ENCODE measurements at places on chromosomes 4 and X.

DNA sequence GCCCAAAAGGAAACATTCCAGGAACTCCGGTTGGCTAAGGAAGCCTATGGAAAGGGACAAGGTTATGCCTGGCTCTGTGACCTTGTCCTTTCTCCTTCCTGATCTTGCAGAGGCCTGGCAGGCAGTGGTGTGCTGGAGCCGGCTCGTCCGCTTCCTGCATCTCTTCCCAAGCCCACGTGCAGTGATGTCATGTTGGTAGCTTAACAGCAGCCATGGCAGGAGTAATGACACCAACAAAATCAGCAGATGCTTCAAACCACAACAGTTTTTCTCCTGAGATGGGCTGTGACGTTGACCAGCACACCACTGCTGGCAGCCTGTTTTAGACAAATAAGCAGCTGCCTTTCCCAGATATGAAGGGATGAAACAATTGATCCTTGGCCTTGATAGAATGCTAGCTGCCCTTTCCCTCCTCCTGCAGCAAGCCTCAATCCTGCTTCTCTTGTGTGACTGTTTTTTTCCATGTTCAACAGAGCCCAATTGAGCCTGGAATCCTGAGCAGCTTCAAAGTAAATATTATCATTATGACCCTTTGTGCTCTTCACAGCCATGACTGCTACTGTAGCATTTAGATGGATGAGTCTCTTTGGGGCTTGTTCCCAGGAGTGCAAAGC is 23.4 kb downstream of the SEPTIN6 start:
- no peak for DNase-seq

GRCh38 chr4:166499820-166500219 is 626.8 kb downstream of the TLL1 start:
- DNase-seq, result no peak

- no peak for DNase-seq
Measured at GRCh38 chr4:8538076-8538702, 42.0 kb upstream of the GPR78 start.

DNA sequence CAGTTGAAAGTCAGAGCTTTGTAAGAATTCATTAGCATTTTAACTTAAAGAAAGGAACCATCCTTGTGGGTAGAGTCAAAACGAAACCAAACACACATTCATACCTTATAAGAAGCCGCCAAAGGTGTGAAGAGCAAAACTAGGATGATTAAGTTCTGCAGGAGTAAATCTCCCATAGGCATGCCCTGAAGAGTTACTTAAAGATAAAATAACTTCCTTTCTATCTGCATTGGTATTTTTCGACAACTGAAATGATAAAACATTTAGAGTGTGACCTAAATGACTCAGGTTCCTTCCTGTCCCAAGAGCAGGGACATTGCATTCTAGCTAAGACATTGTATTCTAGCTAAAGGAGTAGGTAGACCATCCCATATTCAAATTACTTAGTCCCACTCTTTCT is 75.3 kb downstream of the BCOR start:
- DNase-seq, result no peak

DNA sequence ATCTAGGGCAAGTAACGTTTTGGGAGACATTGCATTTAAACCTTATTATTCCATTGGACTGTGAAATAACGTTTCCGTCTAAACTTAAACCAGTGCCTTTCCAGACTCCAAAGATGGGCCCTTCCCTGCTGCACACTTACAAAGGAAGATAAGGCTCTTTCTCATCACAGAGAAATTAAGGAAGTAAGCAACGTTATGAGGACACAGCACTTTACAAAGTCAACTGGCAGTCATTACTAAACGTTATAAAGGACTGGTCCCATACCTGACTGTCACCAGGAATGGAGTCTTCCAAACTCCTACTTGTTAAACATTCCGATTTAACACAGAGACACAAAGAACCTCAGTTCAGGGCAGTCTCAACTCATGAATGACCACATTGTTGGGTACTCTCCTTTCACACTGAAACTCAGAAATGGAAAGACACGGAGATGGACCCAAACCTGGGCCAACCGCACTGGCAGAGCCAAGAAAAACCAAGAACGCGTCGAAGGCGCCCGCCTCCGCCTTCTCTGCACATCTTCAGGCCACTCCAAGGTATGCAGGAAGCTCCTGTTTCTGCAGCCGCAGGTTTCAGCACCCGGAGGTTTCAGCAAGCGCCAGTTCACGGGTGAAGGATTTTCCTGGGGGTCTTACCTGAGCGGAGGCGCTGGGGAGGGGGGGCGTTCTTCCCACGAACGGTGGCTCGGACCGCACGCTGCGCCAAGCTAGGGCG is 670 bp downstream of the PAPSS1 start:
- no peak for DNase-seq

DNA sequence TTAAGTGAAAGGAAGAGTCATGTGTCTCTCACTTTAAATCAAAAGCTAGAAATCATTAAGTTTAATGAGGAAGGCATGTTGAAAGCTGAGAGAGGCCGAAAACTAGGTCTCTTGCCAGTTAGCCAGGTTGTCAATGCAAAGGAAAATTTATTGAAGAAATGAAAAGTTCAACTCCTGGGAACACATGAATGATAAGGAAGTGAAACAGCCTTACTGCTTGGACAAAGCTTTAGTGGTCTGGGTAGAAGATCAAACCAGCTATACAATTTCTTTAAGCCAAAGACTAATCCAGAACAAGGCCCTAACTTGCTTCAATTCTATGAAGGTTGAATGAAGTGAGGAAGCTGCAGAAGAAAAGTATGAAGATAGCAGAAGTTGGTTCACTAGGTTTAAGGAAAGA is 24.9 kb downstream of the RHOH start:
- DNase-seq, result no peak

All from NCI-H2171 (cell line).